ENCODE measurements at places on chromosomes 3 and 15.
A peak's percentile ranks its signal among the peaks of the same experiment; 100 is the strongest.

GRCh38 chr3:47323431-47324277 lies 40.9 kb downstream of the KLHL18 start:
- DNase-seq = no peak

DNA sequence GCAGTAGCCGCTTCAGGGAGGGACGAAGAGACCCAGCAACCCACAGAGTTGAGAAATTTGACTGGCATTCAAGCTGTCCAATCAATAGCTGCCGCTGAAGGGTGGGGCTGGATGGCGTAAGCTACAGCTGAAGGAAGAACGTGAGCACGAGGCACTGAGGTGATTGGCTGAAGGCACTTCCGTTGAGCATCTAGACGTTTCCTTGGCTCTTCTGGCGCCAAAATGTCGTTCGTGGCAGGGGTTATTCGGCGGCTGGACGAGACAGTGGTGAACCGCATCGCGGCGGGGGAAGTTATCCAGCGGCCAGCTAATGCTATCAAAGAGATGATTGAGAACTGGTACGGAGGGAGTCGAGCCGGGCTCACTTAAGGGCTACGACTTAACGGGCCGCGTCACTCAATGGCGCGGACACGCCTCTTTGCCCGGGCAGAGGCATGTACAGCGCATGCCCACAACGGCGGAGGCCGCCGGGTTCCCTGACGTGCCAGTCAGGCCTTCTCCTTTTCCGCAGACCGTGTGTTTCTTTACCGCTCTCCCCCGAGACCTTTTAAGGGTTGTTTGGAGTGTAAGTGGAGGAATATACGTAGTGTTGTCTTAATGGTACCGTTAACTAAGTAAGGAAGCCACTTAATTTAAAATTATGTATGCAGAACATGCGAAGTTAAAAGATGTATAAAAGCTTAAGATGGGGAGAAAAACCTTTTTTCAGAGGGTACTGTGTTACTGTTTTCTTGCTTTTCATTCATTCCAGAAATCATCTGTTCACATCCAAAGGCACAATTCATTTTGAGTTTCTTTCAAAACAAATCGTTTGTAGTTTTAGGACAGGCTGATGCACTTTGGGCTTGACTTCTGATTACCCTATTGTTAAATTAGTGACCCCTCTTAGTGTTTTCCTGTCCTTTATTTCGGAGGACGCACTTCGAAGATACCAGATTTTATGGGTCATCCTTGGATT lies at the start of gene MLH1:
Gene MLH1 (plus strand): TSS at position 193 of the 958 bp plus-strand sequence. CDS start 30 bp downstream, at position 223.
- DNase-seq = no peak

- no peak for DNase-seq
Observed at GRCh38 chr3:9102240-9102981, 139.1 kb upstream of the RAD18 start.

DNA sequence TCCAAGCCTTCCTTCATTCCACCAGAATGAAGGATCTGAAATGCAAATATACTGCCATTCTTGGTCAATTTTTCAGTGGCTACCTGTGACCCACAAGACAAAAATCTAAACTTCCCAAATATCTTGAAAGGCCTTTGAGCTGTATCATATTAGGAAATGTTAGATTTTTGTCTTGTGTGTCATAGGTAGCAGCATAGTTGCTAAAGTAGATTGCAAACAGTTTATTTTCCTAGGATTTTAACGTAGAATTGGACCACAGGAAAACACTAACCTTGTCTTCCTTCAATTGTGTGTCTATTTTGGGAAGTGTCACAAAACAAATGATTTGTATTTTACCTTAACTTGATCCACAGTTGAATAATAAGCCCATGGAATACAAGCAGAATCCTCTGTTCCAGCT lies 42.4 kb downstream of the CP start:
- no peak for DNase-seq

- DNase-seq = no peak
Observed at GRCh38 chr3:129867506-129868124, 25.9 kb downstream of the TMCC1 start.

DNA sequence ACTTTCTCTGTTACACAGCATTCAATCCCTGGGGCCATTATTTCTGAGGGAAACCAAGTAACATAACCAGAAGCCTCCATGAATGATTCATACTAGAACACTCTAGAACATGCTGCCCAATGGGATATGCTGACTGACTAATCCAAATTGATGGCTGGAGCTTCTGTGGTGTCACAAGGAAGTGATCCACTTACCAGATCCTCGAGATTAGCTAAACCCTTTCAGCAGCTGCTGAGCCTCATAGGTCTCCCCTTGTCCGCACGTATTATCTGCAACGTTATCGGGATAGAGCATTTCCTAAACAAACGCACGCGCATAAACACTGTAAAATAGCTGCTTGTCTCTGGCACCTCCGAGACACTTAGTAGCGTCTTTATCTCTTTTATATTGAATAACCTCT lies 61.2 kb upstream of the PROK2 start:
- no peak for DNase-seq

GRCh38 chr3:72630327-72630968 lies 217.8 kb downstream of the SHQ1 start:
- DNase-seq = no peak

DNA sequence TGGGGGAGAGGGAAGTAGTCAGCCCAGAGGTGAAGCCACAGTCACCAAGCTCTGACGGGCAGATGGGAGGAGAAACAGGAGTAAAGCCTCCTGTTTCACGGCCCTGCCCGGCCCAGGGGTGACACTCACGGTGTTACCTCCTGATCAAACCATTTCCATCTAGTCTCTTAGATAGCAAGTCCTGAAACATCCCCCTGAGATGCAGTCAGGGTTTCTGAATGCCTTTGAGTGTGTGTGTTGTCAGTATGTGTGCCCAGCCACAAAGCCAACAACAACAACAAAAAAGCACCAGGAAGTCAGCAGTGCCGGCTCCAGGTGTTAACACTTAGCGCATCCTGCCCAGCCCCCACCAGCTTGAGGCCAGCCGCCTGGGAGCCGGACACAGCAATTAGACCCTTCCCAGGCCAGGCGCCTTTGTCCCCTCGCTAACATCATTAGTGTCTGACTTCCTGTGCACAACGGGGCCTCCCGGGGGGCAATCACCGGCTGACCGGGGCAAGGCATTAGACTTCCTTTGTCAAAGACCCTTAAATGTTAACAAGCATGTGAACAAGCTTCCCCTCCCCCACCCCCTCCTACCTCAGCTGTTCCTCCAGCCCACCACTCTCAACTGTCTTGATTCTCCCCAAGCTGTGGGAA lies 34.5 kb downstream of the IL17RD start:
- peak; percentile 55 for DNase-seq

DNA sequence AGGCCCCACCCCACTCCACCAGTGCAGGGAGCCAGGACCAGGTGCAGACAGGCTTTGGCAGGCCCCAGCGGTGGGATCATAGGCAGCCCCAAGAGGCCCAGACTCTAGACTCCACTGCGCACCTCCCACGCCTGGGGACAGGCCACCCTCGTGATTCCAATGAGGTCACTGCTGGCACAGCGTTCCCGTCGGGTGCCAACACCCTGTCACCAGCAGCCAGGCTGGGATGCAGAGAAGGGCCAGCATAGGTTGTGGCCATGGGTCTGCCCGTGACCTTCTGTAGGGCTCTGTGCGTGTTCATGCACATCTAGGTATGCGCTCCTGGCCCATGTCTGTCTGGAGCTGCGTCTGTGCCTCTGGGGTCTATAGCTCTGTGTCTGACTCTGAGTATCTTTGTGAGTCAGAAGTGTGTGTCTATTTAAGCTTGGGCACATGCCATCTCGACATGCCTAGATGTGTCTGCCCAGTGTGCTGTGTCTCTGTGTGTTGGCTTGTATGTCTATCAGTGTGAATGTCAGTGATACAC lies 13.0 kb downstream of the VIPR1 start:
- no peak for DNase-seq

GRCh38 chr3:53900666-53901331 lies 9.1 kb upstream of the SELENOK start:
- no peak for DNase-seq

GRCh38 chr15:75641179-75641503 lies 1.1 kb upstream of the IMP3 start:
- DNase-seq = no peak

DNA sequence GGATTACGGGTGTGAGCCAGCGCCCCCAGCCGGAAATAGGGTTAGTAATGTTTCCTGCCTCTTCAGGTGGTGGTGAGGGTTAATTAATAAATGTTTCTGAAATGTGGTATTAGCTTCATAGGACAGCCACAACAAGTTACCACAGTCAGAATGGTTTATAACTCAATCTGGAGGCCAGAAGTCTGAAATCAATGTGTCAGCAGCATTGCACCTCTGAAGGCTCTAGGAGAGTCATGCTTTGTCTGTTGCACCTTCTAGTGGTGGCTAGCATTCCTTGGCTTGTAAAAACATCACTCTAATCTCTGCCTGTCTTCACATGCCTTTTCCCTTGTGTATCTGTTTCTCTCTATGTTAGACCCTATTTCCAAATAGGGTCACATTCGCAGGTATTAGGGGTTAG lies 7.8 kb upstream of the RPSA start:
- DNase-seq = no peak

GRCh38 chr3:122021811-122022401 lies at the start of gene ILDR1:
TSS of gene ILDR1 (minus strand) at chr3:122022247. CDS start at chr3:122022077, 170 bp downstream.
- DNase-seq = peak; percentile 56

DNA sequence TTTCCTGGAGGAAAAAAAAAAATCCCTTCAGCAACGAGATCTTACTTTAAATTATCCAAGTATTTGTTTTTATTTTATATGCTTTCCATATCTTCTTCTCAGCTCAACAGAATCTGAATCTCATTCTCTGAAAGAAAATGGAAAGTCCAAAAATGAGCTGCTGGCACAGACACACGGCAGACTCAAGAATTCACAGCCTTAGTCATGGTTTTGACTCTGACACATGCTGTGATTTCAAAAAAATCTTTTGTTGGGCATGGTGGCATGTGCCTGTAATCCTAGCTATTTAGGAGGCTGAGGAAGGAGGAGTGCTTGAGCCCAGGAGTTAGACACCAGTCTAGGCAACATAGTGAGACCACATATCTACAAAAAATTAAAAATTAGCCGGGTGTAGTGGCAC lies 565.0 kb downstream of the MAGI1 start:
- no peak for DNase-seq

DNA sequence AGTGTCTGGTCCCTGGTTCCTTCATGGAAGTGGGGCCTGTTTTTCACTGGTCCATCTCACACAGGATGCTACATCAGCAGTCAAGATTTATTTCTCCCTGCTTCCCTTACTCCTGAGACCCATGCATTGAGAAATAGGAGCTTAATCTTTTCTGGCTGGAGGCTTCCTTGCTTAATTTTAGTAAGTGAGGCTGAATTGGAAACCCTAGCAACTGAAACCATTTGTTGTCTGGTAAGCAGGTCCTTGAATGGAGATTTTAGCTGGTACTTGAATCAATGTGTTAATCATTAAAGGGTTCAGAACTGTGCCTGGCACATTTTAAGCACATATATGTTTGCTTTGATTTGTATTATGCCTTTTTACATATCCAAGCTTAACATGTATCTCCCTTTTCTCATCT lies 20.2 kb upstream of the MEF2A start:
- no peak for DNase-seq

GRCh38 chr3:122598556-122598955 lies 21.1 kb downstream of the PARP15 start:
- DNase-seq = no peak

All from DMS153 (cell line).